Stimulated activated CD8-positive, alpha-beta memory T cell treated with anti-CD3 and anti-CD28 coated beads, Interleukin-2, amount 100 ng/mL, for 48 hours (primary cell): ENCODE measurements at places on chromosomes 5 and 9.

DNA sequence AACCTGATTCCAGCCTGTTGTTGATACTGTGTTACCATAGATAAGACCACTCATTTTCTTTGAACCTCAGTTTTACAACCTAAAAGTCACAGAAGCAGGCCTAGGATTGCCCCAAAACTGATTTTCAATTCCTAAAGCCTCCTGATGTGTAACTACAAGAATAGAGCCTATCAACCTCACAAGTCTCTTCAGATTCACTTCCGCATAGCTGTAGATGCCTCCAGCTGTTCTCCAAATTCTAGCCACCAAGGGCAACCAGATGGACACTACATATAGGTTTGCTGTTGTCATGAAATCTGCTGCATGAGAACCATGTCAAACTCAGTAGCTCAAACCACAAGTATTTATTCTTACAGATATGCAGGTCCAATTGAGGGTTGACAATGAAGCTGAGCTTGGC lies 143.5 kb downstream of the SPATA31D1 start:
- no peak for DNase-seq

DNA sequence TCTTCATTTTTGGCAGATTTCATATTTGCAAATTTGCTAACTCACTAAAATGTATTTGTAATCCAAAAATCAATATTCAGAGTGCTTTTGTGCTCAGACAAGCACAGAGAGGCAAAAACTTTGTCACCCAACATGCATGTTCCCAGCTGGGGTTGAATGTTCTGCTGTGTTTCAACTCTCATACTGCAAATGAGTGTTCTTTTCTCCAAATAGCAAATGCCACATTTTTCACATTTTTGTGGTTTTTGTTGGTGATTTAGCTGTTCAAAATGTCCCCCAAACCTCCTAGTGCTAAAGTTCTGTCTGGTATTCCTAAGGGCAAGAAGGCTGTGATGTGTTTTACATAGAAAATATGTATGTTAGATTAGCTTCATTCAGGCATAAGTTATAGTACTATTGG lies 87.3 kb upstream of the PCSK5 start:
- no peak for DNase-seq

- peak; percentile 8 for DNase-seq
These were observed 501.5 kb downstream of the DMAC1 start for GRCh38 chr9:7298123-7298522.

DNA sequence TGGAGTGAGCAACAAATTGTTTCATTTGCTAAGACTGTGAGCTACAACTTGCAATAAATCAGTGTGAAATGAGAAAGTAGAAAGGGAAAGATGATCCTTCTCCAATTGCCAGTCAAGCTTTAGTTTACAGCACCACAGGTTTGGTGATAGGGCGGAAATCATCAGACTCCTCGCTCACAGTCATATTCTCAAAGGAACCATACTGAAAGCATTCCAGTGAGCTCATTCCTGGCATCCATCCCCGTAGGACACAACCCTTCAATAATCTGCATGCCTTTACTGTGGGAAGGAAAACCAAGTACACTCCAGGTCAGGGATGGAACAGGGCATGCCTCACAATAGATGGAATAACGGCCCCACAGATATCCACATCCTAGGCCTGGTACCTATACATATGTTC lies 80.7 kb downstream of the FSTL4 start:
- no peak for DNase-seq

GRCh38 chr9:13535141-13535540 lies 255.6 kb upstream of the MPDZ start:
- DNase-seq, result no peak

GRCh38 chr9:21060919-21061561 lies 16.7 kb downstream of the IFNB1 start:
- no peak for DNase-seq

DNA sequence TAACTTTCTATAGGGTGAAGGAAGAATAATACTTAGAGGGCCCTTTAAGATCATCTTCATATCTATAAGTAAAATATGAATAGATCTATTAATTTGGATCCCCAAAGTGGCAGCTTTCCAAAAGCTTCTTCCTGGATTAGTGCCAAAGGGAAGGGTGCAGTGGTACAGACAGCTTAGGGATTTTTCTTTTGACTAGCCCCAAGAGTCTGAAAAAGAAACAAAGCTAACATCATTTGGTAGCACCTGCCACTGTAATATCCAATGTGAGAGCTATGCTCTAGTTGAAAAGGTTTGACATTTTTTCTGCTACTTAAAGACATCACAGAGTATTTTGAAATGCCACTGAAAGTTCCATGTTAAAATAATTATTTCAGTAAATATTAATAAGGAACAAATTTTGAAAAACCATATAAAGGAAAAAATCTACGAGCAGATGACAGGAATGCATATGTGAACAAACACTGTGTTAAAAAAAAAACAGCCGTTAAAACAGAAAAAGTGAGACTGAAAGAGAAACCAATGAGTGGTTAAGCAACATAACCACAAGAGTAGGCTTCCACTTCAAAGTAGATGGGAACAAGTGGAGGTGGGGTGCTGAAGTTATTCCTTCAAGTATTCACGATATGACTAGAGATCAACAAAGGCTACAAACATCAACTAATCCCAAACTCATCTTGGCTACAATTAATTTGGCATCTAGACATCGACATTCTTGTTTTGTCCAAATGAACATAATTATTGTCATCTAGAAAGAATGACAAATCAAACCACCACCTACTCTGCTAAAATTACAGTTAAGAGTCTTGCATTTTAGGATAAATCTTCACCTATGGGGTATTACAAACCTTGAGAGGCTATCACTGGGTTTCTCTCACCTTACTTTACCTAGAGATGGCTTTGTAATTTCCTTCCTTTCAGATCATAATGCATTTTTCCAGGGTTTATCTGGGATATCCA lies 137.5 kb downstream of the CPLANE1 start:
- no peak for DNase-seq

- DNase-seq, result no peak
These were observed 54.7 kb downstream of the BARX1 start for GRCh38 chr9:93900436-93900819.

DNA sequence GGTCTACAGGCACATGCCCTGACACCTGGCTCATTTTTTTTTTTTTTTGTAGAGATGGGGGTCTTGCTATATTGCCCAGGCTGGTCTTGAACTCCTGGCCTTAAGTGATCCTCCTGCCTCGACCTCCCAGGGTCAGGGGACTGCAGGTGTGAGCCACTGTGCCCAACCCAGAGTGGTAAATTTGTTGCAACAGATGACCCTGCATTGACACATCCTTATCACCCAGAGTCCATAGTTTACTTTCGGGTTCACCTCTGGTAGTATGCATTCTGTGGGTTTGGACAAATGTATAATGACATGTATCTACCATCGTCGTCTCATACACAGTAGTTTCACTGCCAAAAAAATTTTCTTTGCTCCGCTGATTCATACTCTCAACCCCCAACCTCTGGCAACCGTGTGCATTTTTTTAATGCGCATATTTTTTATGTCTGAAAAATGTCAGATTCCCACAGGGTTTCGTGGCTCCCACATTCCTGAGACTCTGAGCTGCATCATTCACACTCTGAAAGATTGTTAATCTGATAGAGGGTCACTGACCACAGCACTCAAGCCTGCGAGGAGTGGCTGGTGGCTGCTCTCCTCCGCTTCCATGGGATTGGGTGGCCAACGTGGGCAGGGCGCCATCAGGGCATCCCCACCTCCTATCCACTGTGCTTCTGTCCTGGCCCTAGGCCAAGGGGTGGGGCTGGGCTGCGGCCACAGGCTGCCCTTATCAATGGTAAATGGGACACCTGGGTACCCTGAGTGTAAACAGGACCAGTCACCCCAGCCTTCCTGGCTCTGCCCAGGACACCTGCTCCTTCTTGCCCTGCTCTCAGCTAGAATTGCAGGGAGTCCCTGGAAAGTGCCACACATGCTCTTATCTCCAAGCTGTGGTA lies 9.6 kb downstream of the NDST1 start:
- no peak for DNase-seq

DNA sequence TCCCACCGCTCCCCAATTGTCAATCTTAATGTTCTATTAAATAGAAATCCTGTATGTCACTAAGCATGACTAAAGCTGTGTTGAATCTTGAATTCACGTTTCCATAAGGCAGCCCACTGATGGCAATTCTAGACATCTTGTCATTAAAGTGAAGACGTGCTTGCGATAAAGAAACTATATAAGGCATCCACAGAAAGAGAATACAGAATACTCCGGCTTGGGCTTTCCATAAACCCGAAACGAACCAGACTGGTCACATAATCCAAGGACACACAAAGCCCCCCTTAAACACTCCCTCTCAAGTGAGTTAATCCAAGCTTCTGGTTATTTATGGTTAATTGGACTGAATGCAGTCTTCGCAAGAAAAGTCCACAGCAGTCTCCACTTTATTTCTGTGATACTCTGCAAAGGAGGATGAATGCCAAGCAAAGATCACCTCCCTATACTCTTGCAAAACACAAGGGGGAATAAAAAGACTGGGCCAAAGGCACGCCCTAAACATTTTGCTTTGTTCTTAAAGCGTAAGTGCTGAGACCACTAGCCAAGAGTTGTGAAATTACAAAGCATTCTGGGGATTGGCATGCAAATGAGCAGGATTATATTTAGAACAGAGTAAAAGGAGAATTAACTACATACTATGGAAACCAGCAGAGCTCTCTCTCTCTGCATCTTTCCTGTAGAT lies 54.7 kb downstream of the DPYSL3 start:
- DNase-seq, result no peak

GRCh38 chr5:142059304-142059940 lies 46.6 kb upstream of the GNPDA1 start:
- no peak for DNase-seq

- DNase-seq, result no peak
These were observed 307.7 kb upstream of the TLE4 start for GRCh38 chr9:79264041-79264440.

GRCh38 chr5:72842816-72843215 lies 26.4 kb downstream of the TNPO1 start:
- no peak for DNase-seq

DNA sequence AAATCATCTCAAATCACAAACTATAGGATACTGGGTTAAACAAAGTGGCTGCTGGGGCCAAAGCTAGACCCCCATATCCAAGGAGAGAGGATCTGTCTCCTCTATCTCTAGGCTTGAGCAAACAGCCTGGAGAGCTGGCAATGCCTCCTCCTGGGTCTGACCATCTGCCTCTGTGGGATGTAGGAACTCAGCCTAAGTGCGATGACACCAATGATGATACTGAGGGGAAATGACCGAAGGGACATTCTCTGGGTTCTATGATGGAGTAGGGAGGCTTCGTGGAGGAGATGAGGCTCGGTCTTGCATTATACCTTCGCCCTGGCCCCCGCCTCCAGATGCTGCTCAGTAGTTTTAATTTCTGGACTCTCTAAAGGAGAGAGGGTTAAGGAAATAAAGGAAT lies 9.3 kb upstream of the SPATA24 start:
- DNase-seq, result no peak

DNA sequence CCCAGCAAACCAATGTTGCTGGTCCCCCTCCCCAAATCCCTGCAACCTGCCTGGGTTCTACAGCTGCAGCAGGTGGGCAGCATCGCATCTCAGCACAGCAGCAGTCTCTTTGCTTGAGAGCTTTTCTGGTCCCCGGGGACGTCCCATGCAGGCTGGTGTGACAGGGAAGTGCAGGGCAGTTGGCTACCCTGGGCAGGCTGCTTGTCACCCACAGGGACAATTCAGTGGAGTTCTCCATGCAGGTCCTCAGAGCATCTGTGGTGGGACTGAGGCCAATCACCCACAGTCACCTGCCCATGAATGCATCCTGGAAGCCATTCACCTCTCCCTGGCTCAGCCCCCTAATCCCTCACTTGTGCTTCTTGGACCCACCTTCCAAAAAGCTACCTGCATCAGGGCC lies 43.9 kb upstream of the SEMA4D start:
- no peak for DNase-seq

DNA sequence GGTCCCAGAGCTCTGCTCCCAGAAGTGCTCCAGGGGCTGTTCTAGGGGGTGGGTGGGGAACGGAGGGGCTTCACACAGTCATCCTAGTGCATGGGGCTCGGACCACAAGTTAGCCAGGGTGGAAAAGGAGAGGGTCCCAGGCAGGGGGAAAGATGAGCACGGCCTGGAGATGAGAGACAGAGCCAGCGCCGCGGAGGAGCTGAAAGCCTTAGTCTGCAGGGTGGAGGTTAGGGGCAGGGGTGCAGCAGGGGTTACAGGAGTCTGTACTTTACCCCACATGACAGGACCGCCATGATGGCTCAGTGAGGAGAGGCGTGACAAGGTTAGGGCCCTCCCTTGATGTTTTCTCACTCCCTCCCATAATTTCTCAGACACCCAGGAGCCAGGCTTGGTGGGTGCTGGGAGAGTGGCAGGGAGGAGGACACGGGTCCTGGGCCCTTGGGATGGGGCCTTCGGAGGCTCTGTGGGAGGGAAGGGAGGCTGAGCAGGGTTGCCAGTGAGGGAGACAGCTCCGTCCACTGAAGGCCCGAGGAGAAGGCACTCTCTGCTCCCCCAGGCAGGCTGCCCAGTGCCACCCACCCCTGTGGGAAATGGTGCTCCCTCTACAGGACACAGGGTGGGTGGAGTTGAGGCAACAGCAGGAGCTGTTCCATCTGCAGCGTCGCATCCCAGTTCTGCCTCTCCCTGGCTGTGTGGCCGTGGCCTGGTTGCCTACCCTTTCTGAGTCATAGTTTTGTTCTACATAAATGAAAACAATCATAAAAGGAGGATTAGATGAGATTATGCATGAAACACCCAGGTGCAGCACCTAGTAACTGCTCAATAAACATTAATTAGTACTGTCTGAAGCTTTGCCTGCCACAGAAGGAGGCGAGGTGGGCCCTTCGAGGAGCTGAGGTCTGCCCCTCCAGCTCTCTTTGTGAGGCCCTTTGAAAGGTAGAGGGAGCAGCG lies 66.2 kb downstream of the NDST1 start:
- DNase-seq, result no peak

DNA sequence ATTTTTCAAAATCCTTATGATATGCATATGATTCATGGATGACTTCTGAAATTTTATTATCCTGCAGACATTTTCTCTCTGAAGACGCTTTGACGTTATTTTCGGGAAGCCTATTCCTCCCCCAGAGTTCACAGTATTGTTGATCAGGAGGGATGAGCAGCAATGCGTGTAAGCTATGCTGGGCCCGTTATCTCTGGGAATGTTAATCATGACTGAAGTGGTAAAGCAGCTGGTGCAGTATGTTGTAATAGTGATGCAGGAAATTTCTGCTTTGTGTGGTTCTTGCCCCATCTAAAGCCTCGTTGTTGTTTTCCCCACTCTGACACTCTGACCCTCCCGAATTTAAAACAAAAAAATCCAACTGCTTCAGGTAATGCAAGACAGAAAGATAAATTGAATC lies 1797.8 kb upstream of the WWC1 start:
- no peak for DNase-seq

- no peak for DNase-seq
These were observed 1259.0 kb upstream of the C9orf72 start for GRCh38 chr9:28832168-28832770.
